ENCODE measurements at places on chromosomes 6 and 20.

GRCh38 chr6:102918161-102918560 lies 1524.7 kb downstream of the GRIK2 start:
- no peak for DNase-seq

GRCh38 chr6:147447835-147448611 lies 60.5 kb upstream of the SAMD5 start:
- no peak for DNase-seq

- DNase-seq, result no peak
Observed at GRCh38 chr20:14597206-14597715, 259.8 kb upstream of the FLRT3 start.

GRCh38 chr20:12391099-12391498 lies 473.4 kb downstream of the BTBD3 start:
- no peak for DNase-seq

DNA sequence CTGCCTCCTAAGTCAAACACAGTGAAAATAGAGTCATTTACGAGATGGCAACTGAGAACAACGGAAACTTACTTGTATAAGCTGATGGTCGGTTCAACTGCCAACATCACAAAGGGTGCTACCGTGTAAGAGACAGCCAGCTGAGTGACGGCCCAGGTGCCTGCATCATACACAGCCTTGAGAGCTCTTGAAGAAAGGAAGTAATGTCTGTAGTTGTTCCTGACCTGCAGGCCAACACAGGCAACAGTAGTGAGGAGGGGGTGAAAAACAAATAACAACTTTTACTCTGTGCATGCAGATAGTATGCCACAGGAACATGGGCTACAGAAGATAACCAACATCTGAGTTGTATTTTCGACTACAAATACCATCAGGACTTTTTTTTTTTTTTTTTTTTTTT lies 102.7 kb downstream of the MBOAT1 start:
- no peak for DNase-seq

DNA sequence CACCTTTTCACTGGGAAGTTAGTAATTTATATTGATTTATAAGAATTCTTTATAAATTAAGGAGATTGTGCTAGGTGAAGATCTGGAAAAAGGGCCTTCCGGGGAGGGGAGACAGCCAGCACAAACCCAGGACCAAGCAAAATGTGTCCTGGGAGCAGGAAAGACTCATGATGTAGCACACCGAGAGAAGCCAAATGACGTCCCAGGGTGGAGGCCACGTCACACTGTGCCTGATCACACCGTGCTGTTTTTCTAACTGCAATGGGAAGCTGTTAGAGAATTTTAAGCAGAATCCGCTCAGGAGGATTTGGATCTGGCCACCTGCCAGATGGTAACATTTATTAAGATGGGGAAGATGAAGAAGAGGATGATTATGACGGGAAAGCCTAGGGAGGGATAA lies 72.7 kb upstream of the AKAP12 start:
- DNase-seq, result no peak

DNA sequence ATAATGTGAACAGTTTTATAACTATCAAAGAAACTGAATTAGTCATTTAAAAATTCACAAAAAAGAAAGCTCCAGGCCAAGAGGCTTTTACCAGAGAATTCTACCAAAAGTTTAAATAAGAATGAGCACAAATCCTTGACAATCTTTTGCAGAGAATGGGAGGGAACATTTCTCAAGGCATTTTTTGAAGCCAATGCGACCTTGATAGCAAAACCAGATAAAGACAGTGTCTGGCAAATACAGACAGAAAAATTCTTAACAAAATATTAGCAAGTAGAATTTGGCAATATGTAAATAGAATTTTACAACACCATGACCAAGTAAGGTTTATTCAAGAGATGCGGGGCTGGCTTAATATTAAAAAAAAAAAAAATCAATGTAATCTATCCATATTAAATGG lies 41.7 kb downstream of the RNF24 start:
- no peak for DNase-seq

- no peak for DNase-seq
Observed at GRCh38 chr6:29564875-29565274, 5.3 kb upstream of the UBD start.

DNA sequence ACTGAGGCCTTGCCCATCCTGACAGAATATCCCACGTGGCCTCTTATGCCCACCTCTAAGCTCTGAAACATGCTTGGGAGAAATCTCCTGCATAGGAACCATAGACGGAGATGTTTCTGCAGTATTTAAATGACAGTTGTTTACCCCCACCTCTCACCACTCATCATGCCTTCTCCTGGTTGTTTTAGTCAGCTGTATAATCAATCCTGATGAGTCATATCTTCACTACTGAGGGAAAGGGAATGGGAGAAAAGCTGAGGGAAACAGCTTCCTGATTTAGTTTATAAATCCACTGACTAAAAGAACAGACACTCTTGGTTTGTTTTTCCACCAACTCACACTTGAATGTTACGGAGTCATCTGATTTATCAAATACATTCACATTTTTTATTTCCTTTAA lies 113.2 kb upstream of the TENT5A start:
- no peak for DNase-seq
